ENCODE measurements at places on chromosomes 7 and 10.

DNA sequence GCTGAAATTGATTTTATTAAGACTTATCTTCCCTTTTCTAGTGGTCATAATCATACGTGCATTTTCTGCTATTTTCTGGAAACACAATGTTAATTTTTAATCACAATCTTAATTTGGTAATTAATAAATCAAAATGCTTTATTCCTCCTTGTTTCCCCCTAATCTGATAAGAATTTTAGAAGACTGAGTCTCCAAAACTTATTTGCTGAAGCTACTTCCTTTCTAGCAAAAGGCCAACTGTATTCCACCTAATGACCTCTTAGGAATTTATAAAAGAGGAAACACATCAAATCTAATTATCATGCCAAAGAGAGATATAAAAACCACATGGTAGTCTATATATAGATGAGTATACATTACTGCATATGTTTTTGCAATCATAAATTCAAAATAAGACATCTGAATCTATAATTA lies 140.6 kb downstream of the GNAI1 start:
- no peak for DNase-seq

DNA sequence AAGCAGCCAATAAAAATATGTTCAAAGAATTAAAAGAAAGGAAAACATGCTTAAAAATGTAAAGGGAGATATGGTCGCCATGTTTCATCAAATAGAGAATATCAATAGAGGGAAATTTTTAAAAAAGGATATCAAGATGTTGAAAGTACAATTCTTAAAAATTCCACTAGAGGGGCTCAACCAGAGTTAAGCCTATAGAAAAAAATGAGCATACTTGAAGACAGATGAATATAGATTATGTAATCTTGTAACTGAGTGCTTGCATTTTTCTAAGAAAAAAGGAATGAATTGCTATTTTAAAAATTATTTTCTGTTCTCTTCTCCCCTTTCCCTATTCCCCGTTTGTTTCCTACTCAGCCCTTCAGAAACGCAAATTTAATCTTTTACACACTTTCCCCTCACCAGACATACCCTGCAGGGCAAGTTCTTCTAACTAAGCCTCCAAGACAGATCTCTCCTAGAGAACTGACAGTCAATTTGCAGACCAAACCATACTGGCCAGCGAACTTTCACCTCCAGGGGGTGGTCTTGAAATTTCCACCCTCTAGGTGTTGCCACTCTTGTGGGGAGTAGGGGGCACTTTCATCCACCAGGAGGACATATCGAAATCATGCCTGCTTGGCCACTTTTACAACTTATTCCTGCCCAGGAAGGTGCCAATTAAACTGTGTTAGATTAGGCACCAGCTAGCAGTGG lies 67.7 kb downstream of the NSUN6 start:
- DNase-seq = no peak

DNA sequence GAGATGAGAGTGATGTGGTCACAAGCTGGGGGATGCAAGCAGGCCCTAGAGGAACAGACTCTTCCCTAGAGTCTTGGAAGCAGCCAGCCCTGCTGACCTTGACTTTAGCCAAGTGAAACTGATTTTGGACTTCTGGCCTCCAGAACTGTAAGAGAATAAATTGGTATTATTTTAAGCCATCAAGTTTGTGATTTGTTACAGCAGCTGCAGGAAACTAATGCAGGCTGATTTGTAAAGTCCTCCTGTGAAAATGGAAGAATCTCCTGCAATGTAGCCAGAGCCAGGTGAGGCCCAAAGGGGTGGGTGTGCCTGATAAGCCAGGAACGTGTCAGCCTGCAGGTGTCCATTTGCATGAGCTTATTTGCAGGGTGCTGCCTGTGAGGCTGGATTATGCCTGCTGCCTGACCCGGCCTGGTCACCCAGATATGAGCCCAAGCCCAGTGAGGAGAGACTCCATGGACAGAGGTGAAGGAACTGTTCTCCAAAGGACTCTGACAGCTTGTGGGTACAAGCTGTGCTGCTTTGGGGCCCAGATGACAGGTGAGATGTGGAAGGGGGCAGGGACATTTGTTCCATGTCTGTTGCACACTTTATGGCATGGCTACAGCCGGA lies 24.6 kb upstream of the PLEKHA1 start:
- no peak for DNase-seq

DNA sequence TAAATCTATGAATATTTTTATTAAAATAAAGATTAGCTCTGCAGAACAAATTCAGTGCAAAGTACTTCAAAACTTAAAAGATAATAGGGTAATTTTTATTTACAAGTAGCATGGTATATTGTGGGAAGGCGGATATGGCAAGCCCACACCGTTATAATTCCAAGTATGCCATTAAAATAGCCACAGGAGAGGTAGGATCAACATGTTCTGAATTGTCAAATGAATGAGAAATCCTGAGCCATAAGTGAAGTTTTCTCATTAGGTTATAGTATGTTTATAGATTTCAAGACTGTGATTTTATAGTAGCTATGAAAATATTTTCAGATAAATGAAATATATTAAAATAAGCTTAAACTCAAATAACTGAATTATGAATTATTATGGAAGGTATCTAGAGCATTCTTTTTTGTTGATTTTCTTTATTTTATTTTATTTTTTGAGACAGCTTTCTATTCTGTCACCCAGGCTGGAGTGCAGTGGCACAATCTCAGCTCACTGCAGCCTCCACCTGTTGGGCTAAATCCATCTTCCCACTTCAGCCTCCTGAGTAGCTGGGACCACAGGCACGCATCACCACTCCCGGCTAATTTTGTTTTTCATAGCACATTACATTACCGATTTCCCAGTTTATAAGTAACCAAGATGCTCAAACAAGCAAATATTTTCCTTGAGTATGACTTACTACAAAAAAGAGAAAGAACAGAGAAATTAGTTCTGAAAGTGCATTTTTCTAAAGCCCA lies 956.6 kb downstream of the GATA3 start:
- DNase-seq = no peak

DNA sequence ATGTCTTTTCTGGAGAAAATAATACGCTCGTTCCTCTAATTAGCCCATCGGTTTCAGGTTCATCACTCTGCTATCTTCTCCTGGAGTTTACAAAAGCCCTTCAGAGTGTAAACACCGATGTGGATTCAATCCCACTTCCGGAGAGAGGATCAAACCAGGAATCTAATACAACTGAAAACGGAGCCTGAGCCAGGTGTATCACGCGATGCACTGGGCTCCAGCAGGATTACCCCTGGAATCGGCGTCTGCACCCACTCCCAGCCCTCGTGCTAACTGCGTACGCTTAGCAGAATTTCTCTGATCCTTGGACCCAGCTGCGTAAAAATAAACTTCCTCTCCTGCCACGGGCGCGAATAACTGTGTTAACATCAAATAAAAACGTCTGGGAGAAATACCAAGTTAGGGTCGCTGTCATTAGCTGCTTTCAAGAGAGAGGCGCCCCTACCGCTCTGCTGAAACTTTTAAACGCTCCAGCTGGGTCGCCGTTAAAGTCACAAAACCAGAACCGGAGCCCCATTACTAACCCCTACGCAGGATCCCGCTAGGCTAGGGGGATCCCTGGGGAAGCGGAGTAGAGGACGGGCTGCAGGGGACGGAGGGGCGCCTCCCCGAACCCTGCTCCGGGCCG lies 502 bp downstream of the ZNF3 start:
- peak; percentile 27 for DNase-seq
